ENCODE measurements at places on chromosomes 5 and 9.

DNA sequence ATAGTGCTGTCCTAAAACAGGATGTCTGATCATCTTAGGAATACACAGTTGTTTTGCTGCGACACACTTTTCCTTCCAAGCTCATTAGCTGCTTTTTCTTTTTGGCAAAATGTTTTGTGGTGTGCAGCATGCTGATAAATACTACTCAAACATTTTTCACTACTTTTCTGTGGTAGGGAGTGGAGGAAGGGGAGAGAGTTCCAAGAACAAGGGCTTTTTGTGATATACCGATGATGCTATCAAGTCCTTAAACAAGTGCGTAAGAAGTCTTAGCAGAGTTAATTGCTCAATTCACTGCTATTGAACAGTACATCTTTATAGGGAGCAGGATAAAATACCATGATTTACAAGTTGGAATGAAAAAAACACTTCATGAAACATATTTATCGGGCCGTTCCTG, 23.6 kb upstream of the TEK start:
- DNase-seq, result no peak

GRCh38 chr9:6433410-6433809, 20.4 kb downstream of the UHRF2 start:
- no peak for DNase-seq

DNA sequence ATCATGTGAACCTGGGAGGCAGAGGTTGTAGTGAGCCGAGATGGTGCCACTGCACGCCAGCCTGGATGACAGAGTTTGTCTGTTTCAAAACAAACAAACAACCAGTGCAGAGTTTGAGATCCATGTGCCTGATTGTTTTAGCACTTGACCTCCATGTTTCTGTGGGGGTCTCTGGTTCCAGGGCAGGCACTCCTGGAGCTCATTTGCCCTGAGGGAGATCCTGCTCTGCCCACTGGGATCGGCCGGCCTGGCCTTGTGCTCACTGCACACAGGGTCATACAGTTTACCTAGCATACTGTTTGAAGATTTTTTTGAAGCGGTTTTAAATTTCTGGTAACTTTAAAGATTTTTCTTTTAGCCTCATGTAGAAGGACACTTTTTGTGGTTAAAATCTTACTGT, 78.4 kb downstream of the EHMT1 start:
- DNase-seq, result no peak

DNA sequence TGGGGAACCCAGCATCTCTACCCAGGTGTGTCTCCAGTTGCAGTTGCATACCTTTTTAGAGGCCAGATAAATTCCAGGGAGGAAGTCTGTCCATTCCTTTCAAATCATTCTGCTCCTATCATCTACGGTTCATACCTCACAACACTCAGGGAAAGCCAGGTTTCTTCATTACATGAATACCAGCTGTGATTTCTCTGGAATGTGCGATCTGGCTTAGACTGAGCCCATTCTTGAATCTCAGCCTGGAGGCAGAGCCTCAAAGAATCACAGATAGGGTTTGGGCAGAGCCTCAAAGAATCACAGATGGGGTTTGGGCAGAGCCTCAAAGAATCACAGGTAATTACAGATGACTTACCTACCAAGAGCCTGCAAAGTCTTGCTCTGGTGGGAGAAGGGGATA, 7.2 kb downstream of the P4HA2 start:
- no peak for DNase-seq

GRCh38 chr9:69689991-69690538, 17.9 kb upstream of the APBA1 start:
- no peak for DNase-seq

- DNase-seq, result no peak
Measured at GRCh38 chr5:76714751-76715485, 1.0 kb upstream of the F2R start.

GRCh38 chr5:175483337-175483736, 5.0 kb downstream of the SFXN1 start:
- no peak for DNase-seq

DNA sequence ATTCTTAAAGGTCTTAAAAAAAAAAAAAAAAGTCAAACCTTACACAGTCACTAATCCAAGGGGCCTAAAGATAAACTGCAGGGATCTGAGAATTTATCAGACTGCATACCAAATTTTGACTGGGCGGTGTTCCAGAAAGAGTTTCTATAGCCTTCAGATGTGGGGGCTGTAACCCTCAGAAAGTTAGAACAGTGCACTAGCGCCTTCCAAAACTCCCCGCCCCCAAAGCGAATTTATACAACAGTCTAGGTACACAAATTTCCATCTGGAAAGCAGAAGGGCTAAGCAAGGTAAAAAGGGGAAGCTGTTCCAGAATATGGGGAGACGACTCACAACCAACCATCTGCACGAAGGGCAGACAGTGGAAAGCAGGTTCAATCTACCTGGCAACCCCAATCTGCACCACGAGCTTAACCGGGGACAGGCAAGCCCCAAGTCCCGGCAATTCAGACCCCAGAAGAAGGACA, 813 bp downstream of the ERMP1 start:
- DNase-seq, result no peak

GRCh38 chr9:32554591-32554990, 2.2 kb upstream of the TOPORS start:
- no peak for DNase-seq

DNA sequence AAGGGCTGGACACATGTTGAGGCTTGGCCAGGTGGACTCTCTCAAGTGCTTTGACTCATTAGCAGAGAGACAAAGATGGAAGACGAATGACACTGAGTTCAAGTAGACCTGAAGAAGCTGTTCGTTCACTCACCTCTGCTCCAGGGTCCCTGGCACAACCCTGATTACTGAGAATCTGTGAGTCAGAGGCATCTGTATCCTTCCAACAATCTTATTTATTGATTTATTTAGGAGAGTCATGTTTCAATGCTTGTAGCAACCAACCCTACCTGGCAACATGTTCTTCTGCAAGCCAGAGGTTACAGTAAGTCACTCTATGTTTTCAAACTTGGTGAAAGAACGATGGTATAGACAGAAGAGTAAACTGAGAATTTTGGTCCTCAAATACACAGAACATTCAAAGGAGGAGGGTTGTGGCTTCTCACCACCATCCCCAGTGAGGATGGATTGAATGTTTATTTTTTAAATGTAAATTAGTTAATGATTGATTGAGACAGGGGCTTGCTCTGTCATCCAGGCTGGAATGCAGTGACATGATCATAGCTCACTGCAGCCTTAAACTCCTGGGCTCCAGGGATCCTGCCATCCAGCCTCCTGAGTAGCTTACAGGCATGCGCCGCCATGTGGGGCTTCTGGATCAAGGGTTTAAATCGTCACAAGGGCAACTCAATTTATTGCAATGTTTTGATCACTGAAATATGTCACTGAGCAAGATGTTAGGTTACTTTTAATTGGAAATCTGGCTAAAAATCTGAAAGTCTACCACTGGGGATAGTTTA, 55.7 kb upstream of the CARTPT start:
- DNase-seq, result no peak

GRCh38 chr5:165477546-165477945, 1972.1 kb downstream of the MAT2B start:
- no peak for DNase-seq

Data from NCI-H1436 treated with DMSO at 0.1 percent for 48 hours (cell line).